ENCODE measurements at places on chromosomes 3 and 15. TPM values are rescaled to one million over a fixed set of nuclear protein-coding genes. Genes with fewer than 3 reads are reported as not detected.

DNA sequence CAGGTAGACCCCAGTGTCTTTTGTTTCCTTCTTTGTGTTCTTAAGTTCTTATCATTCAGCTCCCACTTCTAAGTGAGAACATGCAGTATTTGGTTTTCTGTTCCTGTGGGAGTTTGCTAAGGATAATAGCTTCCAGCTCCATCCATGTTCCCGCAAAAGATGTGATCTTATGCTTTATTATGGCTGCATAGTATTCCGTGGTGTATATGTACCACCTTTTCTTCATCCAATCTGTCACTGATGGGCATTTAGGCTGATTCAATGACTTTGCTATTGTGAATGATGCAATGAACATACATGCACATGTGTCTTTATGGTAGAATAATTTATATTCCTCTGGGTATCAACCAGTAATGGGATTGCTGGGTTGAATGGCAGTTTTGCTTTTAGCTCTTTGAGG lies 24.4 kb downstream of the MCCC1 start:
- no peak for DNase-seq
- H3K36me3 ChIP-seq, result peaks cover 36% of the 10 kb centered on the region
- no peak overlapping the region for H3K27ac ChIP-seq

- H3K4me3 ChIP-seq, result no peak overlapping the region
- no peaks in the 10 kb centered on the region for H3K36me3 ChIP-seq
- H3K27me3 ChIP-seq, result no peaks in the 10 kb centered on the region
These were observed 42.1 kb upstream of the TASOR start for GRCh38 chr3:56725175-56725574.

GRCh38 chr3:83816653-83817052 lies 1142.1 kb upstream of the CADM2 start:
- H3K27ac ChIP-seq, result no peak overlapping the region
- H3K27me3 ChIP-seq, result no peaks in the 10 kb centered on the region
- H3K4me3 ChIP-seq, result no peak overlapping the region

DNA sequence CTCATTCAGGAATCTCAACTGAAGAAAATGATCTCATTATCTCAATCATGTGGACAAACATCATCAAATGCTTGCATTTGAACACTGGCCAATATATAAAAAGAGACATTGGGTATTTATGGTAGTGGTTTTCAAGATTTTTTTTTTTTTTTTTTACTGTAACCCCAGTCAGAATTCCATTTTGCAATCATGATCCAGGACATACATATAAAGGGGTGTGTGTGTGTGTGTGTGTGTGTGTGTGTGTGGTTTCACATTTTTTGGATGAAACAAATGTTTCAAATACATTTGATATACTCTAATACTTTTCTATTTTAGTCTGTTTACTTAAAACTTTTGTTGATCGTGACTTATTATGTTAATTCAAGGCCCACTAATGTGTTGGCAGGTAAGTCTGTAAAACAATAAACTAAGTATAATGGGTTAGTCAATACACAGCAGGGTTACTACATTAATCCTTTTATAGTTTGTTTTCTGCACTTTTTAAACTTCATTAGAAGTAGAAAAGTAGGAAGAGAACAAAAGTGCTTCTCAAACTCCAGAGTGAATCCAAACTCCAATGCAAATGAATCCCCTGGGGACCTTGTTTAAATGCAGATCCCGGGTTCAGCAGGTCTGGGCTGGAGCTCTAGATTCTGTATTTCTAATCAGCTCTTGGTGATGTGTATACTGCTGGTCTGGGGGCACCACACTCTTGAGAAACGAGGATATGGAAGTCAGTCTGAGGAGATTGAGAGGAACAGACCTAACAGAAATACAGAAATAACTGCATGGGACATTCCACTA lies 17.6 kb downstream of the THRB start:
- H3K27ac ChIP-seq, result no peak overlapping the region
- H3K36me3 ChIP-seq, result no peaks in the 10 kb centered on the region
- H3K4me3 ChIP-seq, result no peak overlapping the region
- no peaks in the 10 kb centered on the region for H3K27me3 ChIP-seq
- DNase-seq, result no peak

DNA sequence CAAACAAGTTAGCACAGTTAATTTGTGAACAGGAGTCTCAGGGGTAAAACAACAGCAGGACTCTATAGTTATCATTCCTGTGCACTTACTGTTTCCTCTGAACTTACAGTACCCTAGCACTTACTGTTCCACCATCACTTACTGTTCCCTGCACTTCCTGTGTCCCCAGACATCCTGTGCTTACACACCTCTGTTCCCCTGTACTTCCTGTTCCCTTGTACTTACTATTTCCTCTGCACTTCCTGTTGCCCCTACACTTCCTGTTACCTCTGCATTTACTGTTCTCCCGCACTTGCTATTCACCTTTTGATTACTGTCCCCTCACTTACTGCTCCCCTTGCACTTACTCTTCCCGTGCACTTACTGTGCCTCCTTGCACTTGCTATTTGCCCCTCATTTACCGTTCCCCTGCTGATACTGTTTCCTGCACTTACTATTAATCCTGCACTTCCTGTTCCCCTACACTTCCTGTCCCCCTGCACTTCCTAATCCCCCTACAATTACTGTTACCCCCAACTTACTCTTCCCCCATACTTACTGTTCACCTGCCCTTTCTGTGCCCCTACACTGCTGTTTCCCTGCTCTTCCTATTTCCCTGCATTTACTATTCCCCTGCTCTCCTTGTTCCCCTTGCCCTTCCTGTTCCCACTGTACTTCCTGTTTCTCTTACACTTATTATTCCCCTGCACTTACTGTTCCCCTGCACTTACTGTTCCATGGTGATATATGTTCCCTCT lies 30.3 kb downstream of the TPRA1 start:
- H3K4me3 ChIP-seq, result no peak overlapping the region
- no peaks in the 10 kb centered on the region for H3K4me1 ChIP-seq
- DNase-seq, result no peak
- no peak overlapping the region for H3K27ac ChIP-seq
- H3K27me3 ChIP-seq, result peaks cover 2% of the 10 kb centered on the region

DNA sequence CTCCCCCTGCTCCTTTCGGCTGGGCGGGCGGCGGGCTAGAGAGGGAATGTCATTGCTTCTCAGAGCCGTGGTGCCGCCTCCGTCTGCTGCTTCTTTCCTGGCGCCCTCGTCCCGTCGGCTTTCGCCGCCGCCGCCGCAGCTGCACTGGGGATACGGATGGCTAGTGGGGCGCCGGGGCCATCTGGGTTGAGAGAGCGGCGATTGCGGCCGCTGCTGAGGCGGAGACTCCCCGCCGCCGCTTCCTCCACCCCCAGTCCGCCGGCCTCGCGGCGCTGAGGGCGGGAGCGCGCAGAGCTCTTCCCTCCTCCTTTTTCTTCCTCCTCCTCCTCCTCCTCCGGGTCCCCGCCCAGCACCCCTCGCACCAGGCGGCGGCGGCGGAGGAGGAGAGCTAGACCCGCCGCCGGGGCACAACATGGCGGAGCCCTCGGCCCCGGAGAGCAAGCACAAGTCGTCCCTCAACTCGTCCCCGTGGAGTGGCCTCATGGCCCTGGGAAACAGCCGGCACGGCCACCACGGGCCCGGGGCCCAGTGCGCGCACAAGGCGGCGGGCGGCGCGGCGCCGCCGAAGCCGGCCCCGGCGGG lies at the start of gene STT3B:
STT3B (plus strand) TSS at position 339 of the 582 bp plus-strand sequence; CDS start at position 413, 74 bp downstream.
- peaks cover 40% of the 10 kb centered on the region for H3K4me1 ChIP-seq
- no peak for DNase-seq
- H3K4me3 ChIP-seq, result peak within 1 kb of the TSS; percentile 97

GRCh38 chr3:55434789-55435188 lies 52.3 kb downstream of the WNT5A start:
- H3K36me3 ChIP-seq, result no peaks in the 10 kb centered on the region

The CCR2 gene
- 0.34 TPM for total RNA-seq

The ROPN1 gene
- total RNA-seq, result not detected

GRCh38 chr15:91807122-91807521 lies 46.4 kb upstream of the SLCO3A1 start:
- H3K27me3 ChIP-seq, result no peaks in the 10 kb centered on the region
- no peak overlapping the region for H3K4me3 ChIP-seq
- DNase-seq, result no peak
- no peaks in the 10 kb centered on the region for H3K4me1 ChIP-seq

The LCTL gene
- total RNA-seq, result not detected

The MKRN2OS gene
- not detected for total RNA-seq

DNA sequence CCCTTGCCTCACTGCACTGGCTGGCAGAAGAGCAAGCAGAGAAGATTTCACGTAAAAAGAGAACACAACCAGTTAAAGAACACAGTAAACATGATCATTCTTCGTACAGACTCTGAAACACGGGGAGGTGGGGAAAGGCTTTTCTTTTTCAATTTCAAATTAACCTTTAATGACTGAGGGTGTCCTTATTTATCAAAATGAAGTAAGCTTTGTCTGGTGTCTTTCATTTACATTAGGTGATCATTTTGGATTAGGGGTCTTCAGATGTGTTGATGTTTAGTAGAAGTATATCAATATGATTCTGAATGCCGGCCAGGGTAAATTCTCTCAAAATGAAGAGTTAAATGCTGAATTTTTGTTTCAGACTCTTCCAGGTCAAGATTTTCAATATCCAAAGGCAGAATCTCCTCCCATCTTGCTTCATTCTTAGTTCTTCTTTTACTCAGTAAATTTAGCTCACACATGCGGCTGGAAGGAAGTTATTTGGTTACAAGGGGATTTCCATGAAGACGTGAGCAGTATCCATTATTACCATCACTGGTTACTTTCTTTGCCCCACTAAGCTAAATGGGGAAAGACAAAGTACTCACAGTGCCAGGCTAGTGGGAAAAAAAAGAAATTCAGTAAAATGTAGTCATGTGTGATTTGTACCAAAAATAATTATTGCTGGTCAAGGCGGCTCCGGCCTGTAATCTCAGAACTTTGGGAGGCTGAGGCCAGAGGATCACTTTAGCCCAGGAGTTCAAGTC lies 272.2 kb upstream of the NR2F2 start:
- peaks cover 24% of the 10 kb centered on the region for H3K4me1 ChIP-seq
- peak; percentile 42 for DNase-seq
- no peak overlapping the region for H3K4me3 ChIP-seq
- H3K27me3 ChIP-seq, result no peaks in the 10 kb centered on the region
- no peaks in the 10 kb centered on the region for H3K36me3 ChIP-seq

GRCh38 chr3:190621927-190622326 lies 108.0 kb downstream of the IL1RAP start:
- H3K27ac ChIP-seq, result no peak overlapping the region
- H3K4me3 ChIP-seq, result no peak overlapping the region
- no peaks in the 10 kb centered on the region for H3K27me3 ChIP-seq
- DNase-seq, result no peak
- H3K4me1 ChIP-seq, result peaks cover 16% of the 10 kb centered on the region
- no peaks in the 10 kb centered on the region for H3K36me3 ChIP-seq

The DUT gene
- 84.7 TPM for total RNA-seq

GRCh38 chr15:57307527-57308169 lies 68.7 kb upstream of the CGNL1 start:
- no peaks in the 10 kb centered on the region for H3K27me3 ChIP-seq
- H3K4me3 ChIP-seq, result no peak overlapping the region
- H3K27ac ChIP-seq, result no peak overlapping the region

DNA sequence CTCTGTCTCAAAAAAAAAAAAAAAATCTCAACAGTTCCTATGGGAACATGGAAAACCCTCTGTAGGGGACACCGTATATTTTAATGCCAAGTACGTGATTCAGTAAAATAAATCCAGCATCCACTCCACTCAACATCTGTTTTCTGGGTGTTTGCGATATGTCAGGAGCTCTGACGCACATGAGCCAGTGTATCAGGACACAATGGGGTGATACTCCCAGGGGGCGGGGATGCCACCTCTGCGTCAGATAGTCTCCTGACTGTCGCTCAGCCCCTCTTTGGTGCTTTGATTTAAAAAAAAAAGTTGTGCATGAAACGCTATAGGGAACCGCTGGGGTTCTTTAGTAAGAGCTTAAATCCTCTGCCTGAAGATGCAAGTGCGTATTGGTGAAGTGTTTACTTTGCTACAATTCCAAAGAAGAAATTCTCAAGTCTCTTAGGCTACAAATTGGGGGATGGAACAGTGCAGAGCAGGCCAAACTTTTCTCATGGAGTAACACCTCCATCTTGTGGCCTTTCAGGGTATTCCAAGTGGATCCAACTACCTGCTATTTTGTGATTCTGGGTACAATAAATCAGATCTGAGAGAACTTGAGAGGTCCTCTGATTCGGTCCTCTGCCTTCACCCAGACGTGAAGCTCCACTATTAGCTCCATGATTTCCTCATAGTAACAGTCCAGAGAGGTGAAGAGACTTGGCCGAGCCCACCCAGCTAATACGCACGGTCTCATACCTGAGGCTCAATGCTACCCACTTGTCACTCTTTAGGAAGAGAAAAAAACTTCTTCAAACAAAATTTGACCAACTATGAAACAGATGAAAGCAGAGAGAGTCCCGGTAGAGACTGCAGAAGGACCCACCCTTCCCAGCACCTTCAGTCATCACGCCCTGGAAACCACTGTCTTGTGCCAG lies 9.3 kb upstream of the NR2E3 start:
- H3K27me3 ChIP-seq, result peaks cover 5% of the 10 kb centered on the region
- H3K4me3 ChIP-seq, result no peak overlapping the region
- no peaks in the 10 kb centered on the region for H3K36me3 ChIP-seq
- DNase-seq, result no peak
- no peak overlapping the region for H3K27ac ChIP-seq
- H3K4me1 ChIP-seq, result no peaks in the 10 kb centered on the region

The AADAC gene
- total RNA-seq, result not detected

The ATP13A5 gene
- total RNA-seq, result 0.12 TPM

The SLC22A14 gene
- not detected for total RNA-seq

The STRA6 gene
- total RNA-seq, result not detected

- no peaks in the 10 kb centered on the region for H3K4me1 ChIP-seq
- no peak overlapping the region for H3K4me3 ChIP-seq
- no peak for DNase-seq
- H3K27me3 ChIP-seq, result no peaks in the 10 kb centered on the region
- no peaks in the 10 kb centered on the region for H3K36me3 ChIP-seq
These were observed 35.0 kb upstream of the TJP1 start for GRCh38 chr15:29857221-29857789.

DNA sequence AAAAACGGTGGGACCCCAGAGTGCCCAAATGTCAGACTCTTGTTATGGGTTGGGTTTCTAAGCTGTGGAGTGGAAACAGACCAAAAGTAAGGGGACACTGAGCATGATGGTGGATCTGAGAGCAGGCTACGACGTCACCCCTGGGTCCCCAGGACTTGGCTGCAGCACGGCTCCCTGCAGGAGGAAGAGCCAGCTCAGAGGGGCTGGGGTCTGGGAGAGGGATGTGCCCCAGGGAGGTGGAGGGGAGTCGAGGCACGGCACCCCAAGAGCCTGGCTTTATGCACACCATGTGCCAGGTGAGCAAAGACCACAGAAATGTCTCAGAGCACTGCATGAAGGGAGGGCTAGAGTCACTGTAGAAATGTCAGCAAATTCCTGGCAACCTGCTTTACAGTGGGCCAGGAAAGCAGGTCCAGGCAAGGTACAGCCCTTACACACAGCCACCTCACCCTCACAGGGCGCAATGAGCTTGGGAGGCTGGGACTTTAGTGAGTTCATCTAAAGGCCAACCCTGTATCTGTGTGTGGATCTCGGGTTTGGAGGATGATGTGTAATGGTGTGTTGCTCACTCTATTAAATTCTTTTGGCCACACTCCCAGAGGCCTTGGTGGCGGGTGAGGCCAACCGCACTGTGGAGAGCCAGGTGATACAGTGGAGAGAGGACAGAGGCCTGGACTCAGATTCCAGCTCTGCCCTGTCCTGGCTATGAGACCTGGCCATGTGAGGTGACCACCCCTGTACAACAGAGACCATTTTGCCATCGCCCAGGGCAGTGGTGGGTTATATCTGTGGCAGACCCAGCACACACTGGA lies 14.1 kb downstream of the CTSH start:
- H3K27ac ChIP-seq, result no peak overlapping the region
- peaks cover 5% of the 10 kb centered on the region for H3K4me1 ChIP-seq
- H3K27me3 ChIP-seq, result no peaks in the 10 kb centered on the region
- H3K36me3 ChIP-seq, result peaks cover 3% of the 10 kb centered on the region
- no peak overlapping the region for H3K4me3 ChIP-seq

Data from B cell (primary cell).